Uterine smooth muscle cell (primary cell): ENCODE measurements at places on chromosomes 5 and 9. TPM values are rescaled to one million over a fixed set of nuclear protein-coding genes. Genes with fewer than 3 reads are reported as not detected.

LRRC14B gene
- not detected in 2 replicates for total RNA-seq

PHF24 gene
- under 0.01 and 0.11 TPM in 2 replicates for total RNA-seq

GARIN3 gene
- total RNA-seq: not detected in 2 replicates

GARNL3 gene
- total RNA-seq: 3.3 and 5.1 TPM in 2 replicates

PGGT1B gene
- total RNA-seq: 13.1 and 19.9 TPM in 2 replicates
